ENCODE measurements at places on chromosomes 1 and 21.

GRCh38 chr1:14697353-14697752, 98.9 kb downstream of the KAZN start:
- no peak for DNase-seq

GRCh38 chr1:87739704-87740103, 411.0 kb downstream of the LMO4 start:
- no peak for DNase-seq

GRCh38 chr1:18876210-18876609, 16.8 kb upstream of the TAS1R2 start:
- DNase-seq = no peak

DNA sequence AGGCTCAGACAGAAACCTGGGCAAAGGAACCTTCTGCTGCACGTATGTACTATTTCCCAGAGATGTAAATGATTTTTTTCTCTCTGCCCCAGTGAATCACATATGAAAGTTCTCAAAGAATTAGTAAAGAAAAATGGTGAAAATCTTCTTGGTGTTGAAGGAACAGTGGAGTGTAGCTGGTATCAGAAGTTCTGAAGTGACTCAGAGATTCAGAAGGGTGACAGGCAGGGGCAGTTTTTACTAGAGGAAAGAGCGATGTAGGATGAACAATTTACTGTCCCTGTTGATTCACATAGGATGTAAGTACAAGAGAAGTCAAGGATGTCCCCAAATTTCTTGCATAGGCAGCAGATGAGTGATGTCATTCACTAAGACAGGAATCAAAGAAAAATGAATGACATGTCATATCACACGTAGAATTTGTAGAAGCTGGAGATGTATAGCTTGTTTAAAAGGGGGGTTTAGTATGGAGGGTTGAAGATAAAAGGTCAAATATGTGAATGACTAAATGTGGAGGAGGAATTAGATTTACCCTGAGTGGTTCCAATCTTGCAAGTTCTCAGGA, 26.4 kb downstream of the WLS start:
- DNase-seq = no peak

- DNase-seq = no peak
Observed at GRCh38 chr1:199639453-199639852, 388.1 kb upstream of the NR5A2 start.

GRCh38 chr1:18786149-18786548, 73.3 kb downstream of the TAS1R2 start:
- no peak for DNase-seq

GRCh38 chr21:36841866-36842265, 124.6 kb downstream of the HLCS start:
- DNase-seq = no peak

DNA sequence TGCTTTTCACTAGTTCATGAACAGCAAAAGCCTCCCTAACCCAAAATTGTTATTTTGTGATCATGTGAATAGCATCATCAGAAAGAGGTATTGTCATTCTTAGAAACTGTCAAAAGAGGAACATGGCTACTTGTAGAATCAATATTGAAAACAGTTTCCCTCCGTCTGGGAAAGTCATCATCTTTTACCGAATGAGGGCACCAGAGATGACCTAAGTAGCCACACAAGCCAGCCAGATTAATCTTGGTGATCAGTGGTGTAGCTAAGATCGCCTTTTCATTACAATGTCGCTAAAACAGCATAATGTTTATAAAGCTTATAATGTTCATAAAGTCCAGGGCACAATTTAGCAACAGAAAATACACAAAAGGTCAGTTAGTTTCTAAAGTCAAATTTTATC, 136.1 kb downstream of the SIPA1L2 start:
- DNase-seq = no peak

DNA sequence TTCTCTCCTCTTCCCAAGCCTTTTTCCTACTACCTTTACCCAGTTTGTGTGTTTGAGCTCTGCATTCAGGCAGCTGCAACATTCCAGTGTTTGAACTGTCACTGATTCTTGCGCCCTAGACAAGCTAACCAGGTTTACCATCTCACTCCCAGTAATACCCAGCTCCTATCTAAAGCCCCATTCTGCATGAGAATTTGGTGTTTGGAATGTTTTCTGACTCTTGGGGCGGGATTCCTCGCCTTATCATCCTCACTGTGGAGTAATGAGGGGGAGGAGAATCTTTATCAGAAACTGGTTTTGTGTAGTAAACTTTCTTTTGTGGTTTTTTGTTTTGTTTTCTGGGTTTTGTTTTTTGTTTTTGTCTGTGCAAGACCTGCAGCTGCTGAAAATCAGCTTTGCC, 36.5 kb downstream of the NCF2 start:
- no peak for DNase-seq

DNA sequence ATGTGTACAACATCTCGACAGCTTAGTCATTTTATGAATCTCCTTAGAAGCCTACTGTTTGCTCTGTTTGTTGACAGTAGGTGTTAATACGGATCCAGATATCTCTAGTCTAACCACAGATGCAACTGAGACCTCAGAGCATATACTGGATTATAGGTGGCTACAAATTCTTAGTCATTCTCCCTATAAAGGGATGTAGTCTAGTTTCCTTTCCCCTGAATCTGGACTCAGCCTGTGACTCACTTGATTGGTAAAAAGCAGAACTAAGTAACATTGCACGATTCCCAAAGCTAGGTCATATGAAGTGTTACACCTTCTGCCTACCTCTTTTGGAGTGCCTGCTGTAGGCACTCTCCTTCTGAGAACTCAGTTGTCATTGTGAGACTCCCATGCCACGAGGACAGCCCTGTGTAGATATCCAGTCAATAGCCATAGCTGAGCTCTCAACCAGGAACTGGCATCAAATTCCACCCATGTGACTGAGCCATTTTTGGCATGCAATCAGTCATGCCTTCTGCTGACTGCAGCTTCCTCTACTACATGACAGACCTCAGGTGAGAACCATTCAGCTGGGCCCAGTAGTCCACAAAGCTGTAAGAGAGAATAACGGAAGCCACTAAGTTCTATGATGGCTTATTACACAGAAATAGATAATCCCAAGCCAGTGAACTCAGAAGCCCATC, 135.9 kb upstream of the CHRM3 start:
- no peak for DNase-seq

GRCh38 chr1:67472056-67472455, 41.9 kb upstream of the SERBP1 start:
- no peak for DNase-seq

DNA sequence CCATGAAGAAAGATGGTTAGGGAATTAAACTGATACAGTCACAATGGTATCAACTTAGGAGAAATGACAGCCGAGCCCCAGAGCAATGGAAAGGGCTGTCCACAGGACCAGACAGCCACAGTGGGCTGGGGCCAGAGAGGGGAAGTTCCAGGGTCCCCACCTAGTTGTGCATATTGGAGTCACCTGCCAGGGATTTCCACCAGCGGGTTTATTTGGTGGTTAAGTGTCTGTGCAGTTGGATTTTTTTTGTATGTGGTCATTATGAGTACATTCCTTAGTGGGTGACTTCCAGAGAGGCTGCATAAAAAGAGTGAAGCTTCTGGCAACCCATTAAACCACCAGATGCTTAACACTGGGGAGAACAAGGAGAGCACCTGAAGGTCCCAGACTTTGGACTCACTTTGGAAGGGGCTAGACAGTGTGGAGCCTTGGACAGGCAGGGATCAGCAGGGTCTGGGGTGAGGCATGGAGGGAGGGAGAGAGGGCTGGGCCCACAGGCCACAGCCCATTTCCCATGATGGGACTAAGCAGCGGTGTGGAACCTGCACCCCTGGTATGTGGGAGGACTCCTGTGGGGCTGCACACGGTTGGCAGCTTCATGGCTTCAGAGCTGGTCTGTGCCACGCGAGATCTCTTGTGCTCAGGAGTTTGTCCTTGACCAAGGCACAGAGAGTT, 7.8 kb upstream of the PTTG1IP start:
- no peak for DNase-seq

GRCh38 chr1:12185036-12185917, 18.5 kb downstream of the TNFRSF1B start:
- no peak for DNase-seq

GRCh38 chr1:118902711-118903191, 85.4 kb downstream of the TBX15 start:
- no peak for DNase-seq

GRCh38 chr21:46627726-46628125, 7.7 kb upstream of the PRMT2 start:
- no peak for DNase-seq

- peak; percentile 49 for DNase-seq
Observed at GRCh38 chr1:211476200-211476849, 15.6 kb downstream of the RD3 start.

DNA sequence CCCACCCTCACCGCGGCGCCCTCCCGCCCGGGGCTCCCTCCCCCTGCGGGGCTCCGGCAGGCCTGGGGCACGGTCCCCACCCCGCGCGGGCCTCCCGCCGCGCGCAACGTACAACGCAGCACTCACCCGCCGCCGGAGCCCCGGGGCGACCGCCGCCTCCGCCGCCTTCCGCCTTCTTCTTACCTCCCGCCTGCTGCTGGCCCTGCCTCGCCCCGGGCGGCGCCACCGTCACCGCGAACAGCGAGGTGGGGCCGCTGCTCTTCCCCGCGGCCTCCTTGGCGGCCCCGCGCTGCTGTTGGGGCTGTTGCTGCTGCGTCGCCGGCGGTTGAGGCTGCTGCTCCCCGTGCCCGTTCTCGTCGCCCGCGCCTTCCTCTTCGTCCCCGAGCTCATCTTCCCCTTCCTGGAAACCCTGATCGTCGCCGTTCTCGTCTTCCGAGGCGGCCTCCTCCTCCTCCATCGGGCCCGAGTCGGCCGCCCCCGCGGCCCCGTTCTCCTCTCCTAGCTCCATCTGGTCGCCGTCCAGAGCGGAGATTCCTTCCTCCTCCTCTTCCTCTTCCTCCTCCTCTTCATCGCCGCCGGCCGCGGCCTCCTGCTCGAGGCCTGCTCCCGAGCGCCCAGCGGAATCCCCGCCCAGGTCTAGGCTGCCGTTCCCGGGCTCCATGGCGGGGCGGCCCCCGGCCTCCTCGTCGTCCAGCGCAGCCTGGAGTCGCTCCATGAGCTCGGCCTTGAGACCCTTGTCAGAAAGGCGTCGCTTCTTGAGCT, 671 bp downstream of the HNRNPU start:
- DNase-seq = peak; percentile 8

- no peak for DNase-seq
Observed at GRCh38 chr1:29675481-29676263, 439.4 kb downstream of the PTPRU start.

DNA sequence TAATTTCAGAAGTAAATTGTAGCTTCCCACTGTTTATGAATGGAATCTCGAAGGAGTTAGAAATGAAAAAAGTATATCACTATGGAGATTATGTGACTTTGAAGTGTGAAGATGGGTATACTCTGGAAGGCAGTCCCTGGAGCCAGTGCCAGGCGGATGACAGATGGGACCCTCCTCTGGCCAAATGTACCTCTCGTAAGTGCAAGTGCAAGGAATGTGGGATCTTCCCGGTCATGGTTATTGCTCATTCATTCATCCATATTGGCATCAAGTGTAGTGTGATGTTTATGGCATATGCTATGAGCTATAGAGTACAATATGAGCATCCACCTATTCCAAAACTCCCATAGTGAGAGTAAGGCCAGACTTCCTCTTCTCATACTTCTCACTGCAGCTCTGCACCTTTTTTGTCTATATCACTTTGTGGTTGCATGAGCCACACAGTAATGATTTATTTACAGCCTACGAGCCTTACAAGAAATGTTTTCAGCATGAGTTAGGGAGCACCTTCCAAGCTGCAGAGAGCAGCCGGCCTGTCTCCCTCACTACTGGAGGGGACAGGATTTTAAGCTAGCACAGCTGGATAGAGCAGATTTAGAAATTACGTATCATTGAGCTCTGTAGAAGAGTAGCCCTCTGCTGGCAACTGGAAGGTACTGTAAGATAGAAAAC, 24.9 kb upstream of the CR1L start:
- no peak for DNase-seq

GRCh38 chr21:44732263-44732662, 20.9 kb upstream of the TSPEAR start:
- no peak for DNase-seq

GRCh38 chr1:198175423-198176170, 18.8 kb downstream of the NEK7 start:
- DNase-seq = no peak

- no peak for DNase-seq
Observed at GRCh38 chr1:99788896-99789295, 22.5 kb upstream of the FRRS1 start.

- no peak for DNase-seq
Observed at GRCh38 chr1:91022518-91022929, 689 bp upstream of the ZNF644 start.

- DNase-seq = no peak
Observed at GRCh38 chr1:219459351-219460080, 153.4 kb downstream of the ZC3H11B start.

DNA sequence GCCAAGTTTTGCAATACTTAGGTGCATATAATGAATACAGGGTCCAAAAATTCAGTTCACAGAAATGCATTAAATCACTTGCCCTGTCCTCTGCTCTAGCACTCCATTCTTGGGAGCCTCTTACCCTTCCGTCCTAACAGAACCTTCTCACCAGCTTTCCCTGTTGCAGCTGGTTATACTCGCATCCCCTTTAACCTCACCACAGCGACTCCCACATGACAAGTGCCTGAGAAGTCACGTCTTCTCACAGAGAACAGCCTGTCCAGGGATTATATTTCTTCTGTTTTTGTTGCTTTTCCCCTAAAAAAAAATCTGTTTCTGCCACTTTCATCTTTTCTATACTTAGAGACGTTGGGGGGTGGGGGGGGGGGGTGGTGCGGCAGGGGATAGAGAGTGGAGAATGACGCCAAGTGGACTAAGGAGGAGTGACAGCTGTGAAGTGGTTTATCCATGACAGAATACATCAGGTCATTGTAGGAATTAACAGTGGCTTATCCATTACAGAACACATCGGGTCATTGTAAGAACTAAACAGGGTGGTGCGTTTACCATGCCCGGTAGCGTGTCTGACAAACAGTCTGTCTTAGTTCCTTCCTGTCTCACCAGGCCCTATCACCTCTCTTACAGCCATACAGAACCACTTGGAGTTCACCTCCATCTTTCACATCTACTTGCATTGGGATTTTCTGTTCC, 117.6 kb downstream of the UBE2U start:
- DNase-seq = no peak

DNA sequence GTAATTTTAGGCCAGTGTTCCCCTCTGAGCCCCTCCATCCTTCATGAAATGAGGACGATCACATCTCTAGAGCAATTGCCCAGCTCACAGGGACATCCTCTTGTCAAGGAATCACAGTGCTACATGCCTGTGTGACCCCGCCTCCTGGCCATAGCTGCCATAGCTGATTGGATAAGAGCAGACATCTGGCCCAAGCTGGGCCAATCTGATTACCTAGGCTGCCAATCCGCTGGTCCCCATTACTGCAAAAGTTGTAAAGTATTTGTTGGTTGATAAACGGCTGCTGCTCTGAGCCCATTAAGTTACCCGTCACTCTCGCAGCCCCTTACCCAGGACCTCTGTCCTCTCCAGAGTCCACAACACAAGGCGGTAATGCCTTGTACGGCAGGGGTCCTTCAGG, 8.3 kb downstream of the NT5C1A start:
- no peak for DNase-seq

DNA sequence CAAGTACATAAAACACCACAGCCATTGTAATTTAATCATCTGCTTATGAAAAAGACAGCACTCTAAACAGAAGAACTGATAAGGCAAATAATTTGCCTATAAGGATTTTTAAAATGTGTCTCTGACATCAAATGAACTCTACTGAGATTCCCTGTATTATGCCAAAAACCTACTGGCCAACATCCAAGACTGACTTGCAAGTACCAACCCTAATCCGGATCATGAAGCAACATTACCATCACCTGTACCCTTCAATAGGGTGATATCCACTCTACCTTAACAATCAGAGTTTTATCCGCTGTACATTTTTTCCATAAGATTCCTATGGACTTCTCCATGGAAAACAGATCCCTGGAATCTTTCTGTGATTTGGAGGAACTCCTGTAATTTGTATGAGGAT, 4.6 kb downstream of the RGS7 start:
- DNase-seq = no peak

Data from activated CD8-positive, alpha-beta memory T cell treated with anti-CD3 and anti-CD28 coated beads for 1 hour (primary cell).